HFFc6 (cell line): ENCODE measurements at places on chromosomes 3 and 15. TPM values are rescaled to one million over a fixed set of nuclear protein-coding genes. Genes with fewer than 3 reads are reported as not detected.

Gene SEMA3F
- 23.5 to 36.5 TPM (median 31.5 TPM) in 3 replicates for total RNA-seq

Gene TMEM212
- total RNA-seq: not detected in 3 replicates

Gene OR5K2
- total RNA-seq: not detected in 3 replicates

DNA sequence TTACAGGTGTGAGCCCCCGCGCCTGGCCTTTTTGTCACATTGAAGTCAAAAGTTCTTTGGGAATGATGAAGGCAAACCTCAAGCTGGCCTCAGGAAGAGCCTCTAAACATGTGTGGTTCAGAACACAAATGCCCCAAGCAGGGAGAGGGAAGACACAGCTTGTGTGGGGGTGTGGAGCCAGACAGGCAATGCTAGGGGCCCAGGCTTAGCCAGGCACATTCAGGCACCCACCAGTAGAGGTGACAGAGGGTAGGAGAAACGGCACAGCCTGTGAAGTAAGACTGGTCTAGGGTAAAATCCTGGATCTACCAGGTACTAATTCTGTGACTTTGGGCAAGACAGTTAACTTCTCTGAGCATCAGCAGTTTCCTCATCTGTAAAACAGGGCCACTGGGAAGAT, 3.5 kb downstream of the HDC start:
- DNase-seq: no peak

DNA sequence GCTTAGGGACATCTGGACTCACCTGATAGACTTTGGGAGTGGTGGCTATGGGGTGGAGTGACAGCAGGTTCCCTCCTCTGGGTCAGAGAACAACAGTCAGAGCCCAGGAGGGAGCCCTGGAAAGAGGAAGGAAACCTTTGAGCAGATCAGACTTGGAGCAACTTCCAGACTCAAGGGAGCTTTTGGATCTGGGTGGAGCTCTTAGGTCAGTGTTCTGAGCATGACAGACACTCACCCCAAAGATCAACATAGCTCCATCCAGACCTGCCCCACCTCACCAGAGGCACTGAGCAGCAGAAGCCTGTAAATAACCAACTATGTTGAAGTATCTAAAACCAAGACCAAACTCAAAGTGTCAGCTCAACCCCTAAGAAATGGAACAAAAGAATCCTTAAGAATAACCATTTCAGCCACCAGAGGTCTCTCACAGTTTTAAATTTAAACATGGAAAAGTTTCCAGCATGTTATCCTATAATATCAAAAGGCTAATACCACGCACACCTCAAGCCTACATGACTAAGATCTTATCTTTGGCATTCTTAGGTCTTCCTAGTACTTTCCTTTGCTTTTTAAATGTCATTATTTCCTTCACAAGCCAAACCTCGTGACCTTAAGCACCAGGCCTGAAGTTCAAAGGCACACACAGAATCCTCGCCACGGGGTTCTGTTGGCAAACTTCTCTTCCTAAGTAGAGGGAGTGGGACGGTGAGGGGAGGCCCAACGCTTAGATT, 56.4 kb downstream of the UMPS start:
- peak; percentile 36 for DNase-seq

DNA sequence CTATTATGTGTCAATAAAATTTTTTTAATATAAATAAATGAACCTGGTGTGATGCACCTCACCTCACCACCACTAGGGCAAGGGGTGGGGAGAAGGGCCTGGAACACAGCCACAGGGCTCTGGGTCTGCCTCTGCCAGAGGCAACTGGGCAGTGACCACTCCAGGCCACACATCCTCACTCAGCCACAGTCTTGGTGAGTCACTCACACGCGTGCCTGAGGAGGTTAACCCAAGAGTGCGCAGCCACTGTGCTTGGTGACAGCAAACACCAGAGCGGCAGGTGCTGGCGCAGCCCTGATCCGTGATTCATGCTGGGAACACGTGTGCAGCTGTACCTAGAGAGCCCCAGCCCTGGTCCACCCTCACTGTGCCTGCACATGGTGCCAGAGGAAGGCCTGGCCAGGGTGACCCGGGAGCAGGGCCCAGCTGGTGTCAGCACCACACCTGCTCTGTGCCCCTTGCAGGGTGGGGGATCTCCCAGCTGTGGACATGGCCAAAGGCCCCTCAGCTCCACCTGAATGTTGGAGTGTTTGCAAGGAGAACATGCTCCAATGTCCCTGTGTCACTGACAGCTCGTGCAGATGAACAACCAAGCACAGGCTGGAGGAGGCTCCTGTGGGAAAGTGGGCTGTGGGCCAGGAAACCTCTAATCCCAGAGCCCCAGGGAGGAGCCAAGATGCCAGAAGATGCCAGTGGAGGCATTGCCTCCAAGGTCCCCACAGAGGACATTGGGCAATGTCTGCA, 2.1 kb downstream of the SLC41A3 start:
- DNase-seq: peak; percentile 68

DNA sequence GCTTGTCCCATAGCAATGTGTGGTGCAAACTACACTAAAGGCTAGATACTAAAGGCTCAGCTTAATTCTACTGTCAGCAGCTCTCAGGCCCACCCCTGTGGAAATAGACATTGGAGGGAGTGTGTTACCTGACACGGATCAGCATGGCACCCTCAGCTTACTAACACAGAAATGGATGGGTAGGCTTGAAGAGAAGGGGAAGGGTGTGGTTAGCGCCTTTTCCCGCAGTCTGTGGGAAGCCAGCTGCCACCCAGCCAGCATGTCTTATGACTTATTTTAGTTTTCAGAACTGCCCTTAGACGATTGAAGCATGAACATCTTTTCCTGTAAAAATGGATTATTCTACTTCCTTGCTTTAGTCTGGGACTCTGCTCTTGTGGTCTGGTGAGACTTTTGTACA, 25.8 kb upstream of the ADPGK start:
- DNase-seq: no peak

- no peak for DNase-seq
Measured at GRCh38 chr3:156378871-156379270, 176.0 kb downstream of the SSR3 start.

- DNase-seq: no peak
Measured at GRCh38 chr15:31806106-31806505, 224.2 kb upstream of the CHRNA7 start.

DNA sequence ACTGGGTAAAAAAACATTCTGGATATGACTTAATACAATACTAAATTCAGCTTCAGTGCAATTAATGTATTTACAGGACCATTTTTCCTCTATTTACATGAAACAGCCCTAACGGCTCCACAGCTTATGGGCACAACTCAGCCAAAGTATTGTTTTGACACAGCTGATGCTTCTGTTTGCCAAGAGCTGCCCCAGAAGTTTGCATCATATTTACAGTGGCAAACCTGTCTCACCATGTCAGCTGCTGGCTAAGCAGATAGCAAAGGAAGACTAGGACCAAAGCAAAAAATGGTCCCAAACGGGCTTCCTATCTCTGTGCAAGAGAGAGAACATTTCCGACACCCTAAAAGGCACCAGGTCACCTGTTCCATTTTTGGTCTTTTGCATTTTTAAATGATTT, 94.5 kb downstream of the ADAMTS9 start:
- DNase-seq: no peak
